ENCODE measurements at places on chromosomes 6 and 20. TPM values are rescaled to one million over a fixed set of nuclear protein-coding genes. Genes with fewer than 3 reads are reported as not detected.

- DNase-seq = no peak
Observed at GRCh38 chr20:53498341-53498740, 95.3 kb downstream of the ZNF217 start.

GRCh38 chr6:63643862-63644261, 8.3 kb downstream of the PHF3 start:
- DNase-seq = peak; percentile 65

GRCh38 chr6:144725736-144726522, 440.8 kb downstream of the UTRN start:
- DNase-seq = no peak

- no peak for DNase-seq
Observed at GRCh38 chr20:20555838-20556237, 156.6 kb downstream of the RALGAPA2 start.

GRCh38 chr20:42565235-42565995, 624.3 kb downstream of the PTPRT start:
- DNase-seq = no peak

HLA-DOA gene
- 6.7 TPM for total RNA-seq

CENPQ gene
- total RNA-seq = 19.7 TPM

ENPP4 gene
- 13.2 TPM for total RNA-seq

VSTM2L gene
- not detected for total RNA-seq

GPR63 gene
- 1.5 TPM for total RNA-seq

CDYL gene
- total RNA-seq = 31.7 TPM

KLHDC3 gene
- 73.5 TPM for total RNA-seq

Measured in CD8-positive, alpha-beta memory T cell (primary cell).